ENCODE measurements at places on chromosomes 1 and 21. TPM values are rescaled to one million over a fixed set of nuclear protein-coding genes. Genes with fewer than 3 reads are reported as not detected.
A peak's percentile ranks its signal among the peaks of the same experiment; 100 is the strongest.

DNA sequence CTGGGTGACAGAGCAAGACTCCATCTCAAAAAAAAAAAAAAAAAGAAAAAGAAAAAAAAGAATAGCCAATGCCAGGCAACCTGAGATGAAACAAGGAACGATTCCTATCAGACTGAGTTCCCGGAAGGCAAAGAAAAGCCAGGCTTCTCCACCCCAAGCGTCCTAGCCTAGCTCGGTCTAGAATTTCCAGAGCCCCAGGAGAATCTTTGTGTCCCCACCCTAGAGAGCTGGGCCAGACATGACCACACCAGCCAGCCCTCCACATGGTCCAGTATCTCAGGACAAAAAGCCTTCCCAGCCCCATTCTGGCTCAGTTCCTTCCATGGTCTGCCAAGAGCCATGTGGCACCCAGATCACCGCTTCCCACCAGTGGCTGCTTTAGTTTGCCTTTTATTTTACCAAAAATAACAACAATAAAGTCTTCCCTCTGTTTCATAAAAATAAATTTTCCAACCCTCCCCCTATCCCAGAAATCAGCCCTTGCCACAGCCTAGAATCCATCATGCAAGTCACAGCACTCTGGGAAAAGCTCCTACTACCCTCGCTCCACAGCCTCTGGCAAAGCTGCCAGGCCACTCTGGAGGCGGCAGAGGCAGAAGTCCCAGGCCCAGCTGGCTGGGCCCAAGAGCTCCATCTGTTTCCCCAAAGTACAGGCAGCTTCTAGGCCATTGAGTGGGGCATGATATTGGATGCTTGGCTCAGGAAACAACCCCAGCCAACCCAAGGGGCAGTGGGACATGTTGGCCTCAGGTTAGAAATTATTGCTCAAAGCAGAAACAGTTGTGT, 3.5 kb upstream of the MKNK1 start:
- no peak overlapping the region for H3K27ac ChIP-seq
- peaks cover 31% of the 10 kb centered on the region for H3K36me3 ChIP-seq
- peaks cover 6% of the 10 kb centered on the region for H3K4me1 ChIP-seq
- no peak overlapping the region for H3K4me3 ChIP-seq
- H3K27me3 ChIP-seq, result no peaks in the 10 kb centered on the region

- peak; percentile 95 for DNase-seq
- no peaks in the 10 kb centered on the region for H3K27me3 ChIP-seq
- no peak overlapping the region for H3K27ac ChIP-seq
- no peaks in the 10 kb centered on the region for H3K36me3 ChIP-seq
These were observed 19.3 kb downstream of the SPEN start for GRCh38 chr1:15866721-15867201.

GRCh38 chr1:46506470-46507219, 17.0 kb downstream of the DMBX1 start:
- no peaks in the 10 kb centered on the region for H3K36me3 ChIP-seq
- no peak overlapping the region for H3K27ac ChIP-seq
- no peaks in the 10 kb centered on the region for H3K27me3 ChIP-seq
- no peak for DNase-seq
- H3K4me3 ChIP-seq, result no peak overlapping the region

DNA sequence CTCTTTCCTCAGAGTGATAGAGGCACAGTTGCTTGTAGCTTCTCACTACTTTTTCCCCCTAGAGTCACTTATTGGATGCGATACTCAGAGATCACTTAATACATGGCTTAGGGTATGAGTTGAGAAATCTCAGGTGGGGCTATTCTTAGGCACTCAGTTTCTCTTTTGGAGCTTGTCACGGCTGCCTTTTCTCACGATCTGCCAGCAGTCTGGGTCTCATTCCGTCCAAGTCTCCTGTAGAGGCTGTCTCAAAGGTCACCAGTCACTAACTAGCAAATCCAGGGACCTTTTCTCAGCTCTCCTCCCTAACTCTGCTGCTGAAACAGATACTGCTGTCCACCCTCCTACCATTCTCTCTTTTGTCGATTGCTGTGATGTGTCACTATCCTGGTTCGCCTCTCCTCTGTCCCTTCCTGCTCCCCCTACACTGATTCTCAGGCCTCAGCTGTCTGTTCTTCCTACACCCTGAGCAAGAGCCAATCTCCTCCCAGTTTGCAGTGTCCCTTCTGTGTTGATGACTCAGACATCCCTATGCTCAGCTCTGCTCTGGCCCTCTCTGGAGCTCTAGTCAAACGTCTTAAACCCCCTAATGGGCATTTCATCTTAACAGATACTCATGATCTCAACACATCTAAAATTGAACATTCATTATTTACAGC, 12.4 kb downstream of the ATP1A2 start:
- H3K27me3 ChIP-seq, result no peaks in the 10 kb centered on the region
- no peaks in the 10 kb centered on the region for H3K4me1 ChIP-seq
- H3K27ac ChIP-seq, result no peak overlapping the region
- H3K4me3 ChIP-seq, result no peak overlapping the region
- DNase-seq, result no peak

DNA sequence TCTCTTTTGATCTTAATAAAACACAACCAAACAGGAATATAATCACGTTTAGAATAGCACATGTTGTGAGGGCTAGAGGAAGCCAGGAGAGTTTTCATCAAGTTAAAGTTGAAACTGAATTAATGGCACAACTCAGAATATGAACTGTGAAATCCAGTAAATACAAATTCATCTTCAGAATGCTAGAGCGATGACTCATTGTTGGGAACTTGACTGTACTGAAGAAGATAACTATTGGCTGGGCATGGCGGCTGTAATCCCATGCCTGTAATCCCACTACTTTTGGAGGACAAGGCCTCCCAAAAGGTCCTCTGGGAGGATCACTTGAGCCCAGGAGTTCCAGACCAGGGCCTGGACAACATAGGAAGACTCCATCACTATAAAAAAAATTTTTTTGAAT, 8.8 kb downstream of the SYF2 start:
- no peak for DNase-seq
- no peaks in the 10 kb centered on the region for H3K27me3 ChIP-seq
- no peaks in the 10 kb centered on the region for H3K4me1 ChIP-seq
- H3K27ac ChIP-seq, result no peak overlapping the region
- H3K4me3 ChIP-seq, result no peak overlapping the region

ATP1A4 gene
- 0.08 TPM for polyA plus RNA-seq

Measured in lung (tissue), 17 donors.